ENCODE measurements at places on chromosomes 1 and 21. TPM values are rescaled to one million over a fixed set of nuclear protein-coding genes. Genes with fewer than 3 reads are reported as not detected.

DNA sequence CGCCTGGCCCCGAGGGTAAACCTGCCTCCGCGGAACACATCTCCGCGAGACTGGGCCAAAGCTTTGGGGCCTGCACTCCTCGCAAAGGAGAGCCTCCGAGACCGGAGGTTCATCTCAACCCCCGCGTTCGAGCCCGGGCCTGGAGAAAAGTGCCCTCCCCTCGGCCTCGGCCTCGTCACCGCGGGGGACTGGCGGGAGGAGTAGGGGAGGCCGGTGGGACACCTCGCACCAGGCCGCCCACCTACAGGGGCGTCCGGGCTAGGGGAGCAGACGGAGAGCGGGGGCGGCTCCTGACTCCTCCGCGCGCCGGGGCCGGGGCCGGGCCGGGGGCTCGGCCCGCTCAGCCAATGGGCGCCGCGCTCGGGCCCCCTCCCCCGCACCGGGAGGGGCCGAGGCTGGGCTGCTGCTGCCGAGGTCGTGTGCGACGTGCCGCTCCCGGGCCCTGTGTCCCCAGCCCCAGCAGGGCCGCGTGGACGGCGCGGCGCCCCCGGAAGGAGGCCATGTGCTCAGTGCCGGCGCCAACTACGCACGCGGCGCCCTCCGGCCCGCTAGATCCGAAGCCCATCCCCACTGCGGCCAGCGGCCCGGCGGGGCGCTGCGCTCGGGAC lies 684 bp downstream of the SLC2A1 start:
- DNase-seq: peak; percentile 77

DNA sequence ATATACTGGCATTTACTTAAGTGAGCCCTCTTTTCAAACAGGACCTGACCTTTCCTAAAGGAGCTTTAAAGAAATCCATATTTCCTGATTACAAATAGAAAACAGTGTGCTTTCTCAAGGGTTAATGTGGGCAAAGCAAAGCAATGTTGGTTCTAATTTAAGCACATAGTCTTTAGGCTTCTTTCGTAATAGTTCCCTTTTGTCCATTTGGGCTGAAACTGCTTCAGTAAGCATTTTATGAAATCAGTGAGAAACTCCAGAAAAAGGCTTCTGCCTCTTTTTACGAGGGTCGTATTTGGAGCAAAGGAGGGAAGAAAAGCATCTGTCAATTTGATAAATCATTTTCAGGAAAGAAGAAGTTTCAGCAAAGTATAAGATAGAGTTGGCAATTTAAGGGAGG lies 331.2 kb downstream of the KIF26B start:
- DNase-seq: no peak

GRCh38 chr1:223215026-223215425 lies 72.0 kb upstream of the TLR5 start:
- no peak for DNase-seq

DNA sequence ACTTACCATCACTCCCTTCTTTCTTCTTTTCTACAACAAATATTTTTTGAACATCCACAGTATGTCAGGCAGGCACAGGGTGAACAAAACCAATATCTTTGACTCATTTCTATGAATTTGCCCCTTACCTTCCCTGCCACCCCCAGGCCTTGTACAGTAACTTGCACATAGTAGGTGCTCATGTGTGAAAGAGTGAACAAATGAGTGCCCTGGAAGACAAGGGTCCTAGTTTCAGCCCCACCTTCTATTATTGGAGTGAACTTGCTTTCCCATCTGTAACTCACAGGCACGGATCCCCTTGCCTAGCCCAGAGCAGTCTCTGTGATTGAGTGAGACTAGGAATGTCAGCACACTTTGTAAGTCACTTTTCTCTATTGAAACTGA lies 12.8 kb downstream of the ZDHHC18 start:
- no peak for DNase-seq

- DNase-seq: no peak
Observed at GRCh38 chr1:246748867-246749266, 24.7 kb downstream of the SCCPDH start.

GRCh38 chr21:35563885-35564451 lies 496.4 kb downstream of the SETD4 start:
- no peak for DNase-seq

DNA sequence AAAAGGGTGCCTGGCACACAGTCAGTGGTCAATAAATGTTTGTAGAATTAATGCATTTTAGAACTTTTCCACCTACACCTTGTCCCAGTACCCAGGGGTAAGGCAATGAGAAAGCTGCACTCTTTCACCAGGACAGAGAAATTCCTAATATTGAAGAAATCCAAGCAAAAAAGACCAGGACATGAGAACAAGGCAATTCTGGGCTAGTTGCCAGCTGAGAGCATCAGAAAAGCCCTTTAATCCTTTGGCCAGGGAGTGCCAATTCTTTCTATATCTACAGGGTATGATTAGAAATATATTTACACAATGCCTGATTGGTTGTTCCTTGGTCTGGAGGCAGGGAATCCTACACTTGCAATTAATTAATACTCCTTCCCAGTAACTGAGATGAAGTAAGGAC lies 492.4 kb upstream of the NFIA start:
- no peak for DNase-seq

DNA sequence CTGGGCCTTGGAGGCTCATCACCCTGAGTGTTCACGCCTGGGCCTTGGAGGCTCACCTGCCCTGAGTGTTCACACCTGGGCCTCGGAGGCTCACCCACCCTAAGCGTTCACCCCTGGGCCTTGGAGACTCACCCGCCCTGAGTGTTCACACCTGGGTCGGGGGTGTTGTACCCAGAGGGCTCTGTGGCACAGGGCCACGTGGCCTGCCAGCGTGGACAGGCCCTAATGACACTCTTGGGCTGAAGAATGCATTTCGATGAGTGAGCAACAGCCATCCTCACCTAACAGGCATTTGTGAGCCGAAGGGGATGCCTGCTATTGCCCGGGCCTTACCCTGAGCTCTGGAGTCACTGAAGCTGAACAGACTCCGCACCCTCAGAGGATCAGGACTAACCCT lies 17.5 kb downstream of the SLC19A1 start:
- no peak for DNase-seq

DNA sequence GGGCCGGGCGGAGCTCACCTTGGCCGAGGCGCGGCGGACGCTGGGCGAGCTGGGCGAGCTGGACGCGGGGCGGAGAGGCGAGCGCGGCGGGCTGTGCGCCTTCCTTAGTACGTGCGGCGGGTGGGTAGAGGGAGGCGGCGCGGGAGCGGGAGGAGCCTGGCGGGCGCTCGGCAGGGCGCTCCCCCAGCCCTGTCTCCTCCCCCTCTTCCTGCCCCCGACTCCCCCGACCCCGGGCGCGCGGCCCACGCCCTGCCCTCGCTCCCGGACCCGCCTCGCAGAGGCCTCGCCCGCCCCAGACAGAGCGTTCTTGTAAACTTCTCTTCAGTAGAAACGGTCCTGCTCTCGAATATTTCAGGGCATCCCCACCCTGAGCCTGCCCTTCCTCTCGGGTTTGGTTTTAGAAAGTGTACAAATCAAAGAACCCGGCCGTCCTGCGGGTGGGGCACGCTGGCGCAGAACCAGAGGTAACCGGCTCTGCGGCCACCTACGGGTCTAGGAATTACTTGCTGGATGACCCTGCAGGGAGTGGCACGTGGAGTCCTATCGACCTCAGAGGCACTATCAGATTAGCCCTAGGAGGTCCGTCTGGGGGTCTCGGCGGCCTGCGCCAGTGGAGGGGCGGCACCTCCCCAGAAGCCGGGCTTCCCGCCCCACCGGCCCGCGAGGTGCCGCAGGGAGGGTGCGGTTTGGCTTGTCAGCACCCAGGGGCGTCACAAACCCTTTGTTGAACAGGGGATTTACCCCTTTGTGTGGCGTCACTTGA lies at the start of gene S100A10:
TSS of gene S100A10 (minus strand) at position 126 of the 763 bp plus-strand sequence. CDS start 7,629 bp downstream, outside the sequence.
- DNase-seq: peak; percentile 78

DNA sequence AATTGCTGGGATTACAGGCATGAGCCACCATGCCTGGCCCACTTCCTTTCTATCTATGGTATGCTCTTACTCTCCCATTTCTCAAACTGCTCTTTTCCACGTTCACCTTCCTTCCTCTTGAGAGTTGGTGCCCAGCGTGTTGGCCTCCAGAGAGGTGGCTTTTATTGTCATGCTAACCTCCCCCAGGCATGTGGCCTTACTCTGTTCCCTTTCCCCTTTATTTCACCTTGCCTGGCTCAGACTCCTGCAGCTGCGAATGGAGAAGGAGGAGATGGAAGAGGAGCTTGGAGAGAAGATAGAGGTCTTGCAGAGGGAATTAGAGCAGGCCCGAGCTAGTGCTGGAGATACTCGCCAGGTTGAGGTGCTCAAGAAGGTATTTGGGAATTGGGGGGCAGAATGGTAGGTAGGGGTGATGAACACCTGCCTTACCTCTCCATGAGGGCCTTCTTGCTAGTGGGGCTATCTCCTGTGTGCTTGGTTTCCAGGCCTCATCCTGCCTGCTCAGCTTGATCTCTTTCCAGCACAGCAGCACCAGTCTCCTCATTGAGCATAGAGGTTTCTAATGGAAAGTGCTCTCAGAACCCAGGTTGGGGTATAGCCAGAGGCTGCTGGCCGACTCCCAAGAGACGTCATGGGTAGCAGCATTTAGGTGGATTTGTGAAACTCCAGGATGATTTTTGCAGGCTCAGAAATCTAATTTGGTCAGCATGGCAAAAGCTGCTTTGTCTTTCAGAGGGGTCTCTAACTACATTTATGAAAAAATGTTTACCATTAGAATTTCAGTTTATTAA lies 13.2 kb upstream of the TUFT1 start:
- no peak for DNase-seq

DNA sequence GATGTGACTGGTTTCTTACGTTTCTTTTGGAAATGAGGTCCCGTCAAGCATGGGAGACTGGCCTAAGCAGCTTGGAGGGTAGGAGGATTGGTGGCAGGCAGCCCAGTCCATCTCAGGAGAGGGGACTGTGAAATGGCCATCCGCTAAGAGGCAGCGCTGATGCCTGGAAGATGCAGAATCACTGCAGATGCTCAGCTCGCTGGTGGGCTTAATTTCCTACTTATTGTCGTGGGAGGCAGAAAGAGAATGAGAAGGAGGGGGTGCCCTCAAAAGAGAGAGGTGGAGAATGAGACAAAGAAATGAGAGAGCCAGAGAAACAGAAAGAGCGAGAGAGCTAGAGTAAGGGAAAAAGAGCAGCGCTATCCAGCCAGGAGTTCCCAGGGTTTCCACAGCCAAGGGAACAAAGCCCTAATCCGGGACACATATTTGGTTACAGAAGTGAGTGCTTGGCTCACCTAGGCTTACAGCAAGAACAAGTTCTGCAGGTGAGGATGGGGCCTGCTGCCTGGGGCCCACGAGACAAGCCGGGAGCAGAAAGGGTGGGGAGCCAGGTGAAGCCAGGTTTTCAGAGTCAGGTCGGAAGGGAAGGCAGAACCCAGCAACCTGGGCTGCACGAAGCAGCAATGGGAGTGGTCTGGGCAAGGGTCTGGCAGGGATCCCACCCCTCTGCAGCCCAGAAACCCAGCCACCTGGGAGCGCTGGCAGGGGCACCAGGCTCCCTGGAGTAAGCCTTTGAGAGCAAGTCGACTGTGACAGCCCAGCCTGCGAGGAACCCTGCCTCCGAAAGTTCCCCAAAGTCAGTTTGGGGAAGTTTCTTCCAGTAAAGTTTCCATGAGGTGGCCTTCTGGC lies 5.8 kb downstream of the ECE1 start:
- no peak for DNase-seq

GRCh38 chr1:239389703-239390102 lies 3.3 kb downstream of the CHRM3 start:
- DNase-seq: no peak

GRCh38 chr1:20317471-20317870 lies 26.8 kb downstream of the VWA5B1 start:
- DNase-seq: no peak

DPM3 gene
- 58.9 TPM for total RNA-seq

UTP25 gene
- total RNA-seq: 11.9 TPM

TARS2 gene
- total RNA-seq: 49.8 TPM

ASCL5 gene
- 0.22 TPM for total RNA-seq

CAPN9 gene
- not detected for total RNA-seq

All from activated T-cell treated with anti-CD3 and anti-CD28 coated beads, Interleukin-2, amount 50 U/mL, for 72 hours (primary cell).